Stimulated activated CD8-positive, alpha-beta memory T cell treated with anti-CD3 and anti-CD28 coated beads, Interleukin-7, amount 100 ng/mL, for 48 hours (primary cell): ENCODE measurements at places on chromosomes 3 and 15.

- no peak for DNase-seq
Observed at GRCh38 chr15:81945014-81945615, 100.7 kb downstream of the MEX3B start.

DNA sequence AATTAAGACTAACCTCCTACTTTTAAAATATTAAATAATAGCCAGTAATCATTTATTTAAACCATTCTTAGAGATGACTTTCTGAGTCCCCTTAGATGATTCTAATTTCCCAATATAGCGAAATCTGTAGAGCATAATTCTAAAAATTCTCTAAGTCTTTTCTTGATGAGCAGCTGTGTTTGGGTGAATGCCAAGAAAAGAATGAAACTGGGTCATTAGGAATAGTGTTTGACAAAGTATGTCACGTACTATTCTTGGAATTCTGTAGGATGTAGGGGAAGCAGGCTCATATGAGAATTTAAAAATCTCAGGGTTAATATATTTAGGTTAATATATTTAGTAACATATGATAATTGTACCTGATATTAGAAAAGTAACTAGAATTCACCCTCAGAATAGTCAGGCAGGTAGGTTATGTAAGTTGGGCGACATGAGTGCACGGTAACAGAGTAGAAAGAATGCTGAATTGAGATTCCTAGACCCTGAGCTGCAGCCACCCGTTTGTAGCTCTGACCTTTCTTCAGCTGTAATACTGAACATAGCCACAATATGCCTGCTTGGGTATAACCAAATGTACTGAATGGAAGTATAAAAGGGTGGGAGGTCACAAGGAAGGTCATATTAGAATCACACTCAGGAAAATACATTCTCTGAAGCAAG is 524.3 kb downstream of the UNC13C start:
- DNase-seq, result no peak

DNA sequence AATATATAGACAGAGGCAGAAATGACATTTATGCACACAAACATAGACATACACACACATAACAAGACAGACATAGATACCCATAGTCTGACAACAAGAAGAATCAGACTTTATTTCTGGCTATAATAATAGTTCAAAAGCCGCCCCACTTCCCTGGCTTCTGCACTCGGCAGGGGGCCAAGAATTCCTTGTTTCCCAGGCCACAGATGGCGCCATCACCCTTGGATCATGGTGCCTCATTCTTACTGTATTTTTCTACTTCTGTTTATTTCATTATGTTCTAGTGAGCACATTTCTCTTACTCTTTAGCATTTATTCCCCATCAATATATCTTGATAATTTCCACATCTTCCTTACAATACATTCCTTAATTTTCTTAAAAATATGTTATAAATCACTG is 387.5 kb downstream of the NLGN1 start:
- DNase-seq, result no peak

- DNase-seq, result no peak
Observed at GRCh38 chr3:79406175-79406574, 361.6 kb downstream of the ROBO1 start.

- no peak for DNase-seq
Observed at GRCh38 chr3:117809186-117810081, 1099.9 kb downstream of the TUSC7 start.

- DNase-seq, result no peak
Observed at GRCh38 chr15:76084256-76084655, 24.5 kb downstream of the TMEM266 start.

- no peak for DNase-seq
Observed at GRCh38 chr3:83189634-83190033, 1428.2 kb upstream of the GBE1 start.

DNA sequence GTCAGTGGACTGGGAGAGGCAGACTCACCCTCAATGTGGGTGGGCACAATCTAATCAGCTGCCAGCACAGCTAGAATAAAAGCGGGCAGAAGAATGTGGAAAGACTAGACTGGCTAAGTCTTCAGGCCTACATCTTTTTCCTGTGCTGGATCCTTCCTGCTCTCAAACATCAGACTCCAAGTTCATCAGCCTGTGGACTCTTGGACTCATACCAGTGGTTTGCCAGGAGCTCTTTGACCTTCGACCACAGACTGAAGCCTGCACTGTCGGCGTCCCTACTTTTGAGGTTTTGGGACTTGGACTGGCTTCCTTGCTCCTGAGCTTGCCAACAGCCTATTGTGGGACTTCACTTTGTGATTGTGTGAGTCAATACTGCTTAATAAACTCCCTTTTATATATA is 68.0 kb downstream of the CNTN3 start:
- no peak for DNase-seq

DNA sequence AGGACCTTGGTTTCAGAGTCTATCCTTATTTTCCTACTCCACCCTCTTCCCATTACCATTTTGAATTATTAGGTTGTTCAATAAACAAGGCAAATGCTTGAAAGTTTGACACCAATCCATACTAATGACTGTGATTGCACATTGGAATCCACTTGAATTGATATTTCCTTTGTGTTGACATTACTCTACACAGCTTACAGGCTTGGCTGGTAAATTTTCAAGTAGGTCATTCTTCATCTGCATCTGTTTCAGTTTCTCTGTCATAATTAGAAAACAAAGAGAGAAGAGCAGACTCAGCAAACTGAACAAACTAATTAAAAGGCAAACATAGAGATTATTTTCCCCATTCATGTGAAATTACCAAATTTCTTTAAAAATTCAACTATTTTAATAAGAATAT is 732.9 kb upstream of the BCHE start:
- no peak for DNase-seq

DNA sequence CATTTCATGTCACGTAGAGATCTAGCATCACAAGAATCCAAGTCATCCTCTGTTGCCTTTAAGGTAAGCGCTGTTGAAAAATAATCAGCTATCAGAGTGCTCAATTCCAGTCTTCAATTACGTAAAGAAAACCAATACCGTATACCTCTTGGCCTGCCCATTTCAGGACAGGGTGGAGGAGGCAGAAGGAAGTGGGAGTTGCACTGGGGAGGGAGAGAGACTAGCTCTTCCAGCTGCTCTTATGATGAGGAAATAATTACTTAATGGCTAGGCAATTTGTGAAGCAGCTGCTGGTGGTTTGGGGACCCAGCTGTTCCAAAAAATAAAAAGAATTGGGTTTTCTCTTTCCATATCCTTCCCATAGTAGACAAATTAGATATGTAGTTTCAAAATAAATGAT is 365.8 kb upstream of the MCTP2 start:
- no peak for DNase-seq

DNA sequence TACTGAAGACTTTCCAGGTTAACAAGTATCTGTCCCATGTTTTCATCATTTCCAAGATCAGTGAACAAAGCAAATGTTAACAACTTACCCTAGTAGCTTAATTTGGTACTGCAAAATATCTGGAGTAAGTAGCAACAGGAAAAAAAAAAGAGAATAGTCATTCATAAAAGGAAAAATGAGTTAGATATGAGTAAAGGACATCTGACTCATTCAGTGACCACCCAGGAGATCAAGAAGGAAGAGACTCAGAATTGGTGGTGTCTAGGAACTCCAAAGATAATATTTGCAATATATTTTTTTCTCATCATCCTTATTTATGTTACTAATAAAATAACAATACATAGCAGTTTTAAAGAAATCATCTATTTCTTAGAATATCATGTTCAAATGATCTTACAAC is 253.8 kb upstream of the COL8A1 start:
- DNase-seq, result no peak

GRCh38 chr3:133835418-133835743 is 29.8 kb downstream of the SRPRB start:
- no peak for DNase-seq

DNA sequence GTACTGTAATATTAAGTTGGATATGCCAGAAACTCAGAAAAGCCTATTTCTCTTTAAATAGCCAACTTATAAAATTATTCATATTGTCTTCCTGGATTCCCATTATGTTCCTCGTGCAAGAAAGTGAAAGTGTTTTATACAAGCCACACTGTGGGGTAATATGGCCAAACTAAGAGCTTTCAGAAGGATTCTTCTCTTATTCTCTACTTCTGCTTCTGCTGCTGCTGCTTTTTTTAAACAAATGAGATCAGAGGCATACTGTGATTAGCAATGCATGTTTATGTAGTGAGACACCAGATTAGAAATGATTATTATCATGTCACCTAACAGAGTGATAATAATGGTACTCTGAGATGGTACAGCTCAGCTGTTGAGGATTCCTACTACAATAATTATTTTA is 1026.5 kb upstream of the CFAP20DC start:
- no peak for DNase-seq

DNA sequence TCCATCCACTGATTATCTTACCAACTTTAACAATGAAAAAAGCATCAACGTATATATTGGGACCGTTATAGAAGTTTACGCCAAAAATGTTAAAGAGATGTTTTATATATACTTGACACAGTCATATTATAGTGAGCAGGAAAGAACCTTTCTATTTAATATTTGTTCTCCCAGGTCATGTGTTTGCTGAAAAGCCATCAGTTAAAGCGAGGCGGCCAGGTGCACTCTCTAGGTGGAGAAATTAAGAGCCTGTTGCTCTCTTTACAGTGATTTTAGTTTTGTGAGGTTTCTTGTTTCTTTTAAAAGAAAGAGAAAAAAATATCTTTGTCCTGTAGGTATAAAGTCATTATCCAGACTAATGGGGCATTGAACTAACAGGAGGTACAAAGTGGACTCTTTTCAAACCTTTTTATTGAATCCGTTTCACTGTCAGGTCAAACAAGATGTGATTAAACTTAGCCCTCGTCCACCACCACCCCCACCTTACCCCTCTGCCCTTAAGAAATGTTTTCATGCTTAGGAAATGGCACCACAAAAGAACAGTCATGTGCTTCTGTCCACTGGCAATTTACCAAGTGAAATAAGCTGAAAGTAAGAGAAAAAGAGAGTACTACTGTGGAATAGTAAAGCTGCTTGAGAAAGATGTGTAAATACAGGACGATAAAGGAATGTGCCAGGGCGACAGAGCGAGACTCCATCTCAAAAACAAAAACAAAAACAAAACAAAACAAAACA is 279.9 kb downstream of the PTPRG start:
- DNase-seq, result no peak

GRCh38 chr15:35080226-35080625 is 4.9 kb downstream of the NANOGP8 start:
- no peak for DNase-seq

DNA sequence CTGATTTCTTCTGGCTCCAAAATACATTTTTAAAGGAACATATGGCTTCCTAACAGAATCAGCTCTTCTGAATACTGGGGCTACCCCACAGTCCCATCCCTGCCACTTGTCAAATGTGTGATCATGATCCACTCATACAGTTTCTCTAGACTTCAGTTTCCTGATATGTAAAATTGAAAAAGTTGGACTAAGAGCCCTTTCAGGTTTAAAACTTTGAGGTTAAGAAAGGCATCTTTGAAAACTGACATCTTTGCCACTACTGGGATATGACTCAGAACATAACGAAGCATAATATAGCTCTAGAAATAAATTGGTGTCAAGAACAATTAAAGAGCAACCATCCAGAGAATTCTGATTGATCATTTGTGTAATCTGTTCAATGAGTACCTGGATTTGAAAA is 248.3 kb downstream of the IL5RA start:
- DNase-seq, result no peak

- no peak for DNase-seq
Observed at GRCh38 chr15:40290918-40291574, 8.2 kb upstream of the ANKRD63 start.

DNA sequence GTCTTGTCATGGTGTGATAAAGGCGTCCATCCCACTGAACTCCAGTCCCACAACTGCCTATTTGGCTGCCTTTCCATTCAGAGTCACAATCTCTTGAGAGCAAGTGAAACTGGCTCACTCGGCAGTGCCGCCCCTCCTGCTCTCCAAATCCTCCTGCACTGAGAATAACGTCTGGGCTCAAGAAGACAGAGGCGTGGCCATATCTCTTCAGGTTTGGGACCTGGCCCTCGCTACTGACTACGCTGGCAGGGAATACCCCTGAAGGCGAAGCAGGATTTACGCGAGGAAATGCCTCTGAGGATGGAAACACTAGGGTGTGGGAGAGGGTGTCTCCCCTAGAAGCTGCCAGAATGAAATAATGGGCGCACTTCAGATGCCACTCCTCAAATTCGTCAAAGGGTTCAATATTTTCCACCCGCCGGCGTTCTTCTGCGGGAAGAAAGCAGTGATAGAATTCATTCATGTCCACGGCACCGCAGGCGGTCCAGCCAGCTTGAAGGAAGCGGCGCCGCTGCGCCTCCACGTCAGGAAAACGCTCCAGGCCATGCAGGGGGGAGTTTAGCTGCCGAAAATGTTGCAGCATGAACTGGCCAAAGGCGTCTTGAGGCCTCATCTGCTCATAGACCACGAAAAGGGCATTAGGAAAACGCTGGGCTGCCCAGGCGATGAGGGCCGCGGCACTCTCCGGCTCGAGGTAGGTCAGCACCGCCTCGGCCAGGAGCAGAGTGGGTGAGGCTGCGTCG is 985 bp downstream of the LCMT2 start:
- no peak for DNase-seq

GRCh38 chr15:22884344-22884743 is 45.9 kb downstream of the NIPA2 start:
- no peak for DNase-seq

GRCh38 chr3:32257641-32258438 is 19.4 kb downstream of the CMTM8 start:
- no peak for DNase-seq

- DNase-seq, result no peak
Observed at GRCh38 chr15:95770196-95770595, 560.3 kb upstream of the NR2F2 start.

GRCh38 chr3:11445883-11446282 is 173.7 kb downstream of the ATG7 start:
- no peak for DNase-seq

DNA sequence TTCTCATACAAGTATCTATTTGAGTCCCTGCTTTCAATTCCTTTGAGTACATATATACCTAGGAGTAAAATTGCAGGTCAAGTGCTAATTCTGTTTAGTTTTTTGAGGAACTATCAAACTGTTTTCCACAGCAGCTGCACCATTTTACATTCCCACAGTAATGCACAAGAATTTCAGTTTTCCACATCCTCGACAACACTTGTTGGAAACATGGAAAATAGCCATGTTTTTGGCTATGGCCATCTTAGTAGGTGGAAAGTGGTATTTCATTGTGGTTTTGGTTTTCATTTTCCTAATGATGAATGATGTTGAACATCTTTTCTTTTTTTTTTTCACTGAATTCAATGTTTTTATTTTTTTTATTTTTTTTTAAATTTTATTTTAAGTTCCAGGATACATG is 44.4 kb upstream of the TNFAIP8L3 start:
- no peak for DNase-seq

DNA sequence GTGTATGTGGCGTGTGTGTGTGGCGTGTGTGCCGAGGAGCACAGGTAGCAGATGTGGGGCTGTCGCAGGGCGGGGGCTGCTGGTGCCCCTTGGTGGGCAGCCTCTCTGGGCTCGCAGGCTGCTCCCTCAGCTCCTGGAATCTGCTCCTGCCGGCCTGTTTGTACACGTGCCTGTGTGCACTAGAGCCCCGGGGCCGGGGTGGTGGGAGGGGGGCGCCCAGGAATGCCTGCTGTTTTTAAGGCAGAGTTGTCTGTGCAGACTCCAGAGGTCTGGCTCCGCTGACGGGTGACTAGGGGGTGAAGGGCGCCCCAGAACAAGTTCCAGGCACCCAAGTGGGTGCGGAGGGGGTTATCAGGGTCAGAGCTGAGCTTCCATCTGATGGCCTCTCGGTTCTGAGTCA is 112.2 kb downstream of the FBLN2 start:
- DNase-seq, result no peak

GRCh38 chr15:69718436-69718835 is 265.8 kb downstream of the RPLP1 start:
- no peak for DNase-seq
